NCI-H1694 treated with DMSO at 0.1 percent for 48 hours (cell line): ENCODE measurements at places on chromosomes 16 and 17.

DNA sequence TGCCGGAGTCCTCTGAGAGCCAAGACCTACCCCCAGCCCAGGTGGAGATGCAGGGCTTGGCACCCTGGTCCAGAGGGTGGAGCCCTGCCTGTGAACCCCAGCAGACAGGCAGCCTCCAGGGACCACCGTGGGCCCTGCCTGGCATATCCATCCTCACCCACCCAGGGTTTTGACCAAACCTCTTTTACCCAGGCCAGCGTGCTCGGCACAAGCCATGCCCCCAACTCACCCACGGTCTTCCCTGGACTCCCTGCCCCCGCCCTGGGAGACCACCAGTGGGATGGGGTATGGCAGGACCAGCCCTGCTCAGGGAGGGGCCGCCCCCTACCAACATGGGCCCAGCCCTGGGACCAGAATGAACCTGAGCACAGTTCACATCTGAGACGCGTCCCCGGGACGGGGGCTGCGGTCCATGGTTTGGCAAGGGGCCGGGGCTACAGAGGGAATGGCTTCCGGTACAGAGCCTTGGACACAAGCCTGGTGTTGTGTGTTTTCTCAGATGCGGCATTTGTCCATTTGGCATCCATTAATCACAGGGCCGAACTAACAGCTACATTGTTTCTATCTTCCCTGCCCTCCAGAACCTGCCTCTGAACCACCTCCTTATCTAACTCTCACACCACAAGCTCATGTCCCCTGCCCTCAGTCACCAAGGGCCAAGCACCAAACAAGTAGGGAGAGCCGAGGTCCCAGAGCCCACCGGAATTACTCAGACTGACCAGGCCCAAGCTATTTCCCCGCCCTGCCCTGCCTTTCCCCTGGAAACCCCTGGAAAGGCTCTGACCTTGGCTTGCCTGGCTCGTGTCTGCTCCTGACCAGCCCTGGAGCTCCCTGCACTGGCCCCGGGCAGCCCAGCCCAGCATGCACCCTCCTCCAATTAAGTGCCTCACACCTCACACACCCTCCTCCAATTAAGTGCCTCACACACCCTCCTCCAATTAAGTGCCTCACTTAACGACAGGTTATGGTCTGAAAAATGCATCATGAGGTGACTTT is 14.1 kb downstream of the HS3ST6 start:
- DNase-seq: no peak

DNA sequence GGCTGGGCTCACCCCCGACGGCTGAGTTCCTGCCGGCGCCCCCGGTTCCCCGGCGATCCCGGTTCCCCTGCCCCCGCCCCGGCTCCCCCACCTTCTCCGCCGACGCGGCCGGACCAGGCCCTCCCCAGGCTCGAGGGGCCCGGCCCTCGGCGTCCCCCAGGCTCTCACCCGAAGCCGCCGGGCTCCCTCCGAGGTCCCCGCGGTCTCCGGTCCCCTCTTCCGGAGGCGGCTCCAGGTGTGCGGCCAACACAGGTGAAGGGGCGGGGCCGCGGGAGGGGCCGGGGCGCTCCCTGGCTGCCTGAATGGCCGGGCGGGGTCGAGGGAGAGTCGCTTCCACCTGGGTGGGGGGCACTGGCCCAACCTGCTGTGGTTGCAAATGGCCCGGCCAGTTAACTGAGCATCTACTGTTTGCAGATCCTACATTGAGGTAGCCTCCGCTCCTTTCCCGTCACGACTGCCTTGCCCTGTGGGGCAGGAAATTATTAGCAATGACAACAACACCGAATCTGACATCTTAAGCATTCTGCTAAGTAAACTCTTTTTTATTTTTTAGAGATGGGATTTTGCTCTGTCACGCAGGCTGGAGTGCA is at the start of gene BICDL2:
Gene BICDL2 (minus strand): TSS at position 219 of the 590 bp plus-strand sequence. CDS start 1,448 bp downstream, outside the sequence.
- DNase-seq: no peak

DNA sequence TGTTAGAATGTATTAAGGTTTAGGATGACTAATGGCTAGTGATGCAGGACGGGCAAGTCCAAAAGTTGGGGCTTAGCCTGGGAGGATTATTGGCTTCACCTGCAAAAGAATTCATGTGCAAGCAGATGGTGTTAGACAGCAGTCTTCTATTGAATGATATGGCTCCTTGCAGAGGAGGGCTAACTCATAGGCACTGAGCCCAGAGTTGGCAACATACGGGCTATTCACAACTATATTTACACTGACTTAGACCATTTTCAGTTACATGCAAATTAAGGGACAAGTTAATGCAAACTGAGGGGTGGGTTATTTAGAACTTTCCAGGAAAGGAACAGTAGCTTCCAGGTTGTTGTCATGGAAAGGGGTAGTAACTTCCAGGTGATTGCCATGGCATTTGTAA is 1017.1 kb upstream of the EEF2KMT start:
- DNase-seq: no peak

DNA sequence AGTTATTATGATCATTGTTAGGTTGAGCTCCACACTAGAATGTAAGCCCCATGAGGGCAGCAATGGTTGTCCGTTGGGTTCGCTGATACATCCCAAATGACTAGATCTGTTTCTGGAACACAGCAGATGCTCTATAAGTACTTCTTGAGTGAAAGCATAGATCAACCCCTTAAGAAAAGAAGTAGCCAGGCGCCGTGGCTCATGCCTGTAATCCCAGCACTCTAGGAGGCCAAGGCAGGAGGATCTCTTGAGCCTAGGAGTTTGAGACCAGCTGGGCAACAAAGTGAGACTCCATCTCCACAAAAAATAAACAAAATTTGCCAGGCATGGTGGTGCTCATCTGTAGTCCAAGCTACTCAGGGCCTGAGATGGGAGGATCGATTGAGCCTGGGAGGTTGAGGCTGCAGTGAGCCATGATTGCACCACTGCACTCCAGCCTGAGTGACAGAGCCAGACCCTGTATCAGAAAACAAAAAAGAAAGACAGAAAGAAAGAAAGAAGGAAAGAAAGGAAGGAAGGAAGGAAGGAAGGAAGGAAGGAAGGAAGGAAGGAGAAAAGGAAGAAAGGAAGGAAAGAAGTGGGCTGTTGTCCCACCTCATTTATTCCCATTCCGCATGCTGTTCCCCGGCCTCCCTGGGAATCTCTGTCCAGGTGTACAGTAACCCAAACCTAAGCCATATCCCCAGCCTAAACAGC is 54.4 kb upstream of the RPL38 start:
- DNase-seq: no peak

DNA sequence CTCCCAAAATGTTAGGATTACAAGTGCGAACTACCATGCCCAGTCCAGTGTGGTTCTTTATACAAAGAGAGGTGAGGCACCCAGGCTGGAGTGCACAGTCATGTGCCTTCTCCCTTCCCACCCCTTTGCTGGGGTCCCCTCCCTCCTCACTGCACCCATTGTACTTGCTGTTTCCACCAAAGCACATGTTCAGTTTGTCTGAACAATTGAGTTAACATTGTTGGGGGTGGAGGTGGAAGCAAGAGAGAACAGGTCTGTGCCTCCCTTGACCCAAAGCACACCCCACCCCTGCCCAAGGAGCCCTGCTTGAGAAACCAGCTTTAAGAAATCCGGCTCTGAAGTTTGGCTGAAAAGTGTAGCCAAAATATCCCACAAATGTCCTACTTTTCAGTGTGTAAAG is 142.3 kb upstream of the CDH5 start:
- no peak for DNase-seq

- no peak for DNase-seq
These were observed 226.7 kb upstream of the CDH13 start for GRCh38 chr16:82400046-82400445.

- no peak for DNase-seq
These were observed 60.6 kb downstream of the C16orf82 start for GRCh38 chr16:27127308-27127707.

- no peak for DNase-seq
These were observed 10.0 kb downstream of the TPPP3 start for GRCh38 chr16:67383284-67383683.

DNA sequence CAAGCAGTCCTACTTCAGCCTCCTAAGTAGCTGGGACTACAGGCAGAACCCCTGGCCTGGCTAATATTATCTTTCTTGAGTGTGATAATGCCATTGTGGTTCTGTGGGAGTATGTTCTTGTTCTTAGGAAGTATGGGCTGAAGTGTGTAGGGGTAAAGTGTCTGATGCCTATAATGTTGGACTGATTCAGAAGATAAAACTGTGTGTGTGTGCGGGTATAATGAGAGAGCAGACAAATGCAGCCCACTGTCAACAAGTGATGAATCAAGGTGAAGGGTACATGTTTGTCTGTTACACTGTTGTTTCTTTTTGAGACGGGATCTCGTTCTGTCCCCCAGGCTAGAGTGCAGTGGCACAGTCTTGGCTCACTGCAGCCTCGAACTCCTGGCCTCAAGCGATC is 127.5 kb downstream of the CLEC16A start:
- no peak for DNase-seq

- DNase-seq: peak; percentile 71
These were observed 113.9 kb downstream of the VPS53 start for GRCh38 chr17:600576-601243.

- no peak for DNase-seq
These were observed 15.5 kb downstream of the GTF3C1 start for GRCh38 chr16:27534256-27534655.
